ENCODE measurements at places on chromosomes 3 and 15.

- no peak for DNase-seq
Observed at GRCh38 chr3:58659051-58659675, 7.4 kb downstream of the FAM3D start.

- DNase-seq = no peak
Observed at GRCh38 chr3:189132839-189133238, 38.9 kb upstream of the TPRG1 start.

GRCh38 chr3:42375121-42375800 lies 35.1 kb downstream of the LYZL4 start:
- DNase-seq = no peak

DNA sequence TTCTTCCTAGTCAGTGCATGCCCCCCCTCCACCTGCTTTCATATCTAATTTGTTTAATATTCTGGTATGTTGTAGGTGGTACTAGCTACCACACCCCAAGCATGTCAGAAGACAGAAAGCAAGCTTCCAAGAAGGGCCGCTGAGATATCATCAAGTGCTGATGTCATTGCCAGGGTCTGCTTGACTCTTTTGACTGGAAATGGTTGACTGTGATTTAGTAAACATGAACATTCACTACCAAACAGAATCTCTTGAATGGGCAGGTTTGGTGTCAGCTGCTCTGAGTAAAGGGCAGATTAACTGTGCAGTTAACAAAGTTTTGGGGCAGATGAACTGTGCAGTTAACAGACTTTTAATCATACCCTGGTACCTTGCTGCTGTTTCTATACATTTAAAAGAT lies 244.2 kb upstream of the SATB1 start:
- no peak for DNase-seq

- no peak for DNase-seq
Observed at GRCh38 chr15:91632981-91633380, 220.5 kb upstream of the SLCO3A1 start.

- no peak for DNase-seq
Observed at GRCh38 chr3:60417576-60417975, 833.7 kb downstream of the FHIT start.

- no peak for DNase-seq
Observed at GRCh38 chr15:34853001-34853758, 57.8 kb upstream of the ACTC1 start.

GRCh38 chr3:20832963-20833362 lies 647.0 kb upstream of the SGO1 start:
- no peak for DNase-seq

GRCh38 chr15:95346721-95347475 lies 983.6 kb upstream of the NR2F2 start:
- DNase-seq = no peak

GRCh38 chr3:172096881-172097420 lies 57.6 kb downstream of the FNDC3B start:
- DNase-seq = no peak

- DNase-seq = no peak
Observed at GRCh38 chr15:93241696-93242585, 152.9 kb upstream of the RGMA start.

DNA sequence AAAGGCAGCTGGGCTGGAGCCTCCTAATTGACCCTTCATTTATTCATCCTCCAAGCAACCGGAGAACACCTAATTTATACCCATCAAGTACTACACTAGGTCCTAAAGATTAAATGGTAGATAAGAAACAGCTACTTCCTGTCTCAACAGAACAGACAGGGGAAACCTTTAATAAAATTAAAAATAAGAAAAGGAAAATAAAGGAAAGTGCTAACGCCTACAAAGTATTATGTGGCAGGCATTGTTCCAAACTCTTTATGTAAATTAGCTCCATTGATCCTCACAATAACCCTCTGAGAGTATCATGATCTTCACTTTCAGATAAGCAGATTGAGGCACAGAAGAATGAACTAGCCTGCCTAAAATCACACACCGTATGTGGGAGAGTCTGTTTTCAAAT lies 139.5 kb downstream of the CNTN6 start:
- no peak for DNase-seq

DNA sequence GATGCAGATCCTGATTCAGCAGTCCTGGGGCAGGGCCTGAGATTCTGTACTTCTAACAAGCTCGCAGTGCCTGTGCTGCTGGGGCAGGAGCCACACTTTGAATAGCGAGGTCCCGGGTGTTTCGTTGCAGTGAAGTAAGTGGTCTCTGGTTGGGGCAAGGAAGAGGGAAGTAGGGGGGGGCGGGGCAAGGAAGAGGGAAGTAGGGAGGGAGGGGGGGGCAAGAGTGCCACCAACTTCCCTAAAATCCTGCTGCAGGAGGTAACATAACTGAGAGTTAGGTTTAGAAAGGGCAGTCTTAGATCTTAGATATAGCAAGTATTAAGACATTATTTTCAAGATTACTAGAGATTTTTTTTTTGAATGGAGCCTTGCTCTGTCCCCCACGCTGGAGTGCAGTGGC lies 35.5 kb downstream of the CRTAP start:
- no peak for DNase-seq

- DNase-seq = no peak
Observed at GRCh38 chr15:37221671-37222145, 121.4 kb upstream of the MEIS2 start.

DNA sequence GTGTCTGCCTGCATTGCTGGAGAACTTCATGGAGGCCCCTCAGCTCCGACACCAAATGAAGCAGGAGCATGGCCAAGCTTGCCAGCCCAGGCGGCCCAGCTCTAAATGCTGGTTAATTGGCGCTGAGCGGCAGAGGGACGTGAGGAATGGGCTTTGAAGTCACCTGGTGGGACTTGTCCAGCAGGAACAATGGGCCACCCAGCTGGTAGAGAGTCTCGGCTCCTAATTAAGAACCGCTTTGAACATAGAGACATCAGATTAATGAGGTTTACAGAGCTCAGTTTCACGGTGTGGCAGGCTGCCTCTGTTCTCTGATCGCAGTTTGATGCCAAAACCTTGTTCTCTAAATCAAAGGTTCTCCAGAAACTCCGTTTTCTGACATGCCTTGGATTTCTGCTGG lies 77.5 kb upstream of the LINGO1 start:
- DNase-seq = no peak

GRCh38 chr15:41940441-41940857 lies 31.9 kb downstream of the EHD4 start:
- no peak for DNase-seq

GRCh38 chr15:91224755-91225380 lies 124.8 kb downstream of the SV2B start:
- no peak for DNase-seq

DNA sequence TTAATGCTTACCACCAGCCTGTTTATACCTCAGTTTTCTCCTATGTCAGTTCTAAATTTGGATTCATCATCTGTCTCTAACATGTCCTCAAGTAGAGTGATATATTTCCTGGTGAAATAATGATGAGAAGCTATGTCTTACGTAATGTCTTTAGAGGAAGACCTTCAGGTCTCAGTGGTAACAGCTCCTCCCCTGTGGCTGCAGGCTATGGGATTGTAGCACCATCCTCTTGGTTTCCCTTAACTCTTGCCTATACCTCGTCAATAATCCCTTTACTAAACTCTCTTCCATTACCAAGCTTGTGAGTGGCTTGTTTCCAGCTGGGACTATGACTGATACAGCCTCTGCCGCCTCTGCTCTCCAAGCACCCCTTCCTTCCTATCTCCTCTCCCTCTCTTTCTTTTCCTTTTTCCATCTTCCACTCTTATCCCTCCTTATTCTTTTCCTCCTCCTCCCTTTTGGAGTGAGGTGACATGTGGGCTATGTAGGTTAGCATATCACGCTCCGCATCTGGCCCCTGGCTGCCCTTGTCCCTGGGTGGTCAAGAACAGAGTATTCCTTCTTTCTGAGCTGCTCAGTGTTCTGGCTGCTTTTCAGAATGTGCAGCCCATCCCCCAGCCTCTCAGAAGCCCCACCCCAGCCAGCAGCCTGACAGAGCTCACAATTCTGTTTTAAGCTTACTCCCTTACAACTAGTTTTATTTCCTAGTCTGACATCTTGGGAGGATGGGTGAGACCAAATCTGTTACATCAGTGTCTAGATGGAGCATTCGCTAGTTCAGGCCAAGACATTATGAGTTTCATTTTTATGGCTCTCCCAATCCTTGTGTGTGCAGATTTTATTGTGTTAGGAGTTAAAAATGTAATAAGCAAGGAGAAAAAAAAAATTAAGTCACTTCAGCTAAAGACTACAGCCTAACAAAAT lies 75.0 kb upstream of the RNU6-1 start:
- no peak for DNase-seq

- no peak for DNase-seq
Observed at GRCh38 chr3:183954875-183955274, 62.8 kb downstream of the ABCC5 start.

- DNase-seq = no peak
Observed at GRCh38 chr15:98402486-98402885, 245.9 kb upstream of the IGF1R start.

GRCh38 chr3:170809007-170809974 lies 60.7 kb downstream of the RPL22L1 start:
- DNase-seq = no peak

GRCh38 chr3:101900316-101900715 lies 51.0 kb downstream of the NFKBIZ start:
- no peak for DNase-seq

GRCh38 chr3:15723624-15723884 lies 74.2 kb downstream of the ANKRD28 start:
- DNase-seq = no peak

DNA sequence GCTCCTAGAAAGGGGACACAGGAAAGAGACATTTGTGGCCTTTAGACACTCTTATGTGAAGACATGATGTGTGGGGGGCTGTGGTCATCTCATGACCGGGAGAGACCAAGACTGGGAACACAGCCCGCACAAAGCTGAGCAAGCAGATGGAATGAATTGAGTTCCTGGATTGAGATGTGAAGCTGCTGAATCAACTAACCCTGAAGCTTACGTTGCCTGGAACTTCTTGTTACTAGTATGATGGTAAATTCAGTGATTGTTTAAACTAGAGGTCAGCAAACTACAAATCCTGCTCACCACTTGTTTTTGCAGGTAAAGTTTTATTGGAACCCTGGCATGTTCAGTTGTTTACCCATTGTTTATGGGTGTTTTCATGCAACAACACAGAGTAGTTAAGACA lies 83.4 kb upstream of the BHLHE40 start:
- DNase-seq = no peak

DNA sequence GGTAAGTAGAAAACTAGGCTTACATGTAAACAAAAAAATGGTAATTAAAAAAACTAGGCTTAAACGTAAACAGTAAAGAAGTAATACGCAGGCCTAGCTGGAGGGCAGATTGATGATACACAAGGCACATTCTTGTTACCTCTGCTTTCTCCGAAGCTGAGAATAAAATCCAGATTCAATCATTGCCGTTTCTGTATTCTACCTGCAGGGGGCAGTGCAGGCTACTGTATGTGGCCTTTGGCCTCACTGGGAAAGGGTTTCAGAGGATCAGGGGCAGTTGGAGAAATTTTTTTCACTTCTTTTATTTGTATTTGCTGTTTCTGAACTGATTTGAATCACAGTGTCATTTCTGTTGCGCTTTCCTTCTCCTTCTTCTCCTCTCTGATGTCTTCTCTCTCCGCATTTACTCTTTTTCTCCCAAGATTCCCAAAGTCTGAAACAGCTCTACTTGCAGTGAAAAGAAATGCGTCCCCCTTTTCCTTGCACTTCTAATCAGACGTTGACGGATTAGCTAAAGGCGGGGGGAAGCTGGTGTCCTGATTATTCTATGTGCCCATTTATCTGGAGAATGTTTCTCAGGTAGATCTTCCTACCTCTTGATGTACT lies 67.1 kb upstream of the MCTP2 start:
- DNase-seq = peak; percentile 23

GRCh38 chr3:16522834-16523233 lies 9.3 kb upstream of the RFTN1 start:
- no peak for DNase-seq

- no peak for DNase-seq
Observed at GRCh38 chr3:102158080-102158740, 276.6 kb upstream of the ZPLD1 start.

- DNase-seq = no peak
Observed at GRCh38 chr15:46296797-46297196, 662.0 kb downstream of the SQOR start.

DNA sequence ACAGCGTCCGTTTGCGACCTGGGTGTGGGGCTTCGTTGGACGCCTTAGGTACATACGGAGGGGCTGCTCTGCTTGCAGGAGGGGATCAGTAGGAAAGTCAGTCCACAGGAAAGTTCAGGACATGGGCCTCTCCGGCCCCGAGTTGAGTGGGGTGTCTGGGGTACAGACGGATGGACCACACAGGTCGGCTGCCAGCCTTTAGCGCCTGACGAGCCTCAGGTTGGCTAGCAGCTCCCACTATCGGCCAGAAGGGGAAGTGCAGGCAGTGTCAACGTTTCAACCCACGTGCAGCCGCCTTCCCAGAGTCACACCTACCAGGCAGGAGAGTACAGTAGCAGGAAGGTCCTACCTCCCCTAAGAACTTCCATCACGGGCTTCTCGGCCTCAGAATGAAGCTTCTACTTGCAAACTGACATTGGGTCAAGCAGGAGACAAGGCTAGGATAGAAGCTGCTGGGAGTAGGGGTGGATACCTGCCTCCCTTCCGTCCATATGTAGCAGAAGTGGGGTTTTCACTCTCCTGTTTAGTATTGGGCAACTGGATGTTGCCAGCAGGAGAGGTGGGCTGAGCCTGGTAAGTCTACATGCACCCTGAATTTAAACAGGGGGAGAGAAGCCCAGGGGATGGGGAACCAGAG lies 1.8 kb upstream of the SCN5A start:
- peak; percentile 29 for DNase-seq

DNA sequence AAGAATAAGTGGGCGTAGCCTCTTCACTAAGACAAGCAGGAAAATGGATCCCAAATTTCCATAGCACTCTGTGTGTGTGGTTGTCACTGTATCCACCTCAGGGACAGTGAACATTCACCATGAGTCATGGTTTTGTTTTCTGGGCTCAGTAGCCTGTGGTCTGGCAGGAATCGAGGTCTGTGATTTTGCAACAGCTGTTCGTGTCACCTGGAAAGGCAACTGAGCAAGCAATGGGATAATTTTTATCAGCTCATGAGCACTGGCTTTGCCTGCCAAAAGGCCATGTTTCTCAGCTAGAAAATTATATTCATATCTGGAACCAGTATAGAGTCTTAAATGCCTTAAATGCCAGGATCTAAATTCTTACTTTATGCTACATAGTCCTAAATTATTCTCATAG lies 60.9 kb downstream of the STRIT1 start:
- DNase-seq = no peak

GRCh38 chr3:136189043-136189442 lies 7.1 kb downstream of the MSL2 start:
- no peak for DNase-seq

GRCh38 chr3:67416703-67417102 lies 237.7 kb downstream of the SUCLG2 start:
- no peak for DNase-seq

GRCh38 chr3:4821975-4822374 lies 157.3 kb upstream of the BHLHE40 start:
- DNase-seq = peak; percentile 31

DNA sequence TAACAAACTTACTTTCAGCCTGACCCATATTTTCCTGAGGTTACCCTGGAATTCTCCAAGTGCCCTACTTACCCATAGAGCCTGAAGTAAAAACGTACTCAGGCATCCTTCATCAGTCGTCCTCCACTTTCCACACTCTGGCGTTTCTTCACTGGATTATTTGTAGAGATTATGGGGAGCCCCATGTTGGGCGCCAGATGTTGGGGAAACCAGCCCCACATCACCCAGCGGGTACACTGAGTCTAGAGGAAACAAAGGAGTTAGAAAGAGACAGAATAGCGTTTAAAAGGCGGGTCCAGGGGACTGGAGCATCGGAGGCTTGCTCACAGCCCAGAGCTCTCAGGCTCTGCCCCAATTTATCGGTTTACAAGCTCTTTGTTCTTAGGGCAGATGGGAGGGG lies 9.7 kb upstream of the SLC28A2 start:
- no peak for DNase-seq

Measured in stimulated activated CD4-positive, alpha-beta T cell treated with anti-CD3 and anti-CD28 coated beads, Interleukin-1b, Interleukin-23, amount 100 ng/mL, for 1 hour (primary cell).